ENCODE measurements at places on chromosomes 6 and 20.

GRCh38 chr6:93433592-93433991 is 14.2 kb upstream of the EPHA7 start:
- no peak for DNase-seq

GRCh38 chr20:62353289-62354030 is 13.7 kb downstream of the LAMA5 start:
- DNase-seq = no peak

GRCh38 chr6:20658516-20658915 is 124.3 kb downstream of the CDKAL1 start:
- no peak for DNase-seq

DNA sequence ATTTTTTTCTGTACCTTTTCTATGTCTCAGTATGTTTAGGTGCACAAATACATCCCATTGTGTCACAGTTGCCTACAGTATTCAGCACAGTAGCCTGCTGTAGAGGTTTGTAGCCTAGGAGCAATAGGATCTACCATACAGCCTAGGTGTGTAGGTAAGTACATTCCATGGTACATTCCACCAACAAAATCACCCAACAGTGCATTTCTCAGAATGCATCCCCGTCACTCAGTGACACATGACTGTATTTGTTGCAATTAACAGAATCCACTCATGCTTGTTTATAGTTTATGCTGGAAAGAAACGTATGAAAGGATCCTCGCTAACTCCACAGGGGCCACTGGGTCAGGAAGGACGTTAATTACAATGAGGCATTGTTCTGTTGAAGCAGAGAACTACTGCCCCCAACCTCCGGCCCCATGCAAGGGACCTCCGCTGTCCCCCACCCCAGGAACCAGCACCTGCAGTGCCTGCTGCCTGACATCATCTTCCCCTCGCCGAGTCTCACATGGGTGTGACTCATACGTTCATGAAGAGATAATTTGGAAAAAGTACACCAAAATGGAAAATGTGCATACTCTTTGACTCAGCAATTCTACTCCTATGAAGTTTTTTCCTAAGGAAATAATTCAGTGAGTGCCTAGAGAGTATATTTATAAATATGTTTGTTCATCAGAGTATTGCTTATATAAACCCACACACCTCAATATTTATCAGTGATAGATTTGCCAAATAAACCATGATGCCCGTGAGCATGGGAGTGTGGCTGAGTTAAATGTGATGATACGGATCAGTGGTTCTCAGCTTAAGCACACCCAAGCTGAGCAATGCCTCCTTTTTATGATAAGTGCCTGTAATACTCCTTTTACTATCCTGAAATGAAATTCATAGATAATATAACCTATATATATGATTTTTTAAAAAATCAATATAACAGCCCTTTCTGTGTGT is 156.4 kb upstream of the ECI2 start:
- no peak for DNase-seq

DNA sequence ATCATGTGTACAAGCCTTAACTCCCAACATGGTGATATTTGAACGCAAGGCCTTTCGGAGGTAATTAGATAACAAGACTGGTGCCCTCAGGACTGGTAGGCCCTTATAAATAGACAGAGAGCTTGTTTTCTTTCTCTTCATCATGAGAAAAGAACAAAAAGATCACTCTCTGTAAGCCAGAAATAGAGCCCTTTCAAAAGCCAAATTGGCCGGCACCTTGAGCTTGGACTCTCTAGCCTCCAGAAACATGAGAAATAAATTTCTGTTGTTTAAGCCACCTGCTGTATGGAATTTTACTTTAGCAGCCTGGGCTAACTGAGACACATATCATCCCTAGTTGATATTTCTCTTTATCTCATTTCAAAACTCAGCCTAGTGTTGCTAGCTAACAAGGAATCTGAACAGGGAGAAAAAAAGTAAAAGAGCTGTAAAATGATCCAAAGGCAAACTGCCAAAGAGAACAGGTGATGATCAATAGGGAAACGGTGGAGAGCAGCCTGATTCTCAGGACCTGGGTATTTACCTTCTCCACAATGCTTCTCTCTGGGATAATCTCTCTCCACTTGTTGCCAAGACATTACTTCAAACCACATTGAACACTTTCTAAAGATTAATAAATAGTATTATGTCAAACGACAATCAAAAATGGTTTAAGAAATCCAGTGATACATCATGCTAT is 6.1 kb downstream of the COL21A1 start:
- peak; percentile 66 for DNase-seq

DNA sequence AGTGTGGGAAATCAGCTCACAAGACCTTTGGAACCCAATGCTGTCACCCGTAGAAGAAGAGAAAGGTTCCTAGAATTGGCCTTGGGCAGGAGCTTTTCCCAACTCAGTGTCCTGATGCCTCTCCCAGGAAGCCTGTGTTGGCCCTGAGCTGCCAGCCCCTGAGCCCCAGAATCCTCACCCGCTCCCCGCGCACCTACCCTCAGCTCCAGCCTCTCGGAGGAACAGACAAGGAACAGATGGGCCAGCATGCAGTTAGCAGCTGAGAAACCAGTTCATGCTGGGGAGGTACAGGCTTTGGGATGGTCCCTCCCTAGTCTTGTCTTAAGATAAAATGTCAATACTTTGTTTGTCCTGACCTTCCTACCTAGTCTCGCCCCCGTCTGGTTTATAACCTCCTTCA is 121.9 kb upstream of the CDH4 start:
- DNase-seq = no peak

Data from NCI-H345 (cell line).